ENCODE measurements at places on chromosomes 7 and 10.

GRCh38 chr7:84997626-84998025 lies 189.2 kb downstream of the SEMA3D start:
- DNase-seq: no peak

GRCh38 chr10:102220612-102221011 lies 5.5 kb upstream of the ELOVL3 start:
- DNase-seq: no peak

- DNase-seq: no peak
Measured at GRCh38 chr10:6579904-6580278, at the start of gene PRKCQ. Gene PRKCQ, minus strand, starts transcription at chr10:6580276. Its CDS starts 65,141 bp downstream, at chr10:6515135.

- no peak for DNase-seq
Measured at GRCh38 chr7:22140578-22140977, 194.9 kb upstream of the CDCA7L start.

DNA sequence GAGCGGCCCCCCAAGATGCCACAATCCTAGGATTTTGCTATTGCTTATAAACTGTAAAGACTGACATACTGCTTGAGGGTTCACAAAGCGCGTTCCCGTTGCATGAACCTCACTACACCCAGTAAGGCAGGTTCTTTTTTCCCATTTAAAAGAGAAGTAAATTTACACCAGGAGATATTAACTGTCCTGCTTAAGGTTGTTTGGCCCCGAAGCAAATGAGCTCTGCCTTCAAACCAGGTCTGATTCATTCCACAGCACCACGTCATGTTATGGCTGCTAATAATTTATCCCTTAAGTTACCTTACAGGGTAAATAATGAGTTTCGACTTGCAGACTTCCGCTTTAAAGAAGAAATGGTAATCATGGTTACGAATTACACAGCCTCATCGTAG lies 559 bp upstream of the FKBP14 start:
- no peak for DNase-seq

DNA sequence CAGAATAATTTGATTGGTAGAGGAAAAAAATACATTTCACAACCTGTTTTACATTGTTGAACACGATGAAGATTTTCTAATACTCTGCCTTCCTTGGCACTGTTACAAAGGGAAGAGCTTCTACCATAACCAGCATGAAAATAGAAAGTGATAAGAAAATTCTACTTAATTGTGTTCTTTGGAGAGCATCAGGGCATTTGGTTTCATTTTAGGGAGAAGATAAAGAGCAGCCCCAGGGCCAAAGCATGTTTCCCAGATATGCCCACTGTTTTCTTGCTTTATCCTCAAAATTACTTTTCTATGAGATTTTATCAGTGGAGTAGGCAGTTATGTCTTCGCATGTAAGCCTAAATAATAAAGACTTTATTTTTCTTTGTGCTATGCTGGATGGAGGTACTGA lies 9.5 kb downstream of the CHRM2 start:
- DNase-seq: no peak
